ENCODE measurements at places on chromosomes 7 and 10. TPM values are rescaled to one million over a fixed set of nuclear protein-coding genes. Genes with fewer than 3 reads are reported as not detected.

CACNB2 gene
- total RNA-seq = 21.6 TPM

DYNC1I1 gene
- total RNA-seq = 17.9 TPM

OR2A1 gene
- not detected for total RNA-seq

CASP7 gene
- total RNA-seq = 12.5 TPM

NKX2-3 gene
- not detected for total RNA-seq

FOXI2 gene
- 0.14 TPM for total RNA-seq

CCDC136 gene
- 23.1 TPM for total RNA-seq

NEUROG3 gene
- not detected for total RNA-seq

VAX1 gene
- not detected for total RNA-seq

ACADSB gene
- total RNA-seq = 20.9 TPM

- no peak for DNase-seq
Observed at GRCh38 chr7:106844279-106844997, 20.6 kb upstream of the PIK3CG start.

- DNase-seq = peak; percentile 90
Observed at GRCh38 chr7:149776289-149776688, 2.9 kb upstream of the ZNF467 start.

DNA sequence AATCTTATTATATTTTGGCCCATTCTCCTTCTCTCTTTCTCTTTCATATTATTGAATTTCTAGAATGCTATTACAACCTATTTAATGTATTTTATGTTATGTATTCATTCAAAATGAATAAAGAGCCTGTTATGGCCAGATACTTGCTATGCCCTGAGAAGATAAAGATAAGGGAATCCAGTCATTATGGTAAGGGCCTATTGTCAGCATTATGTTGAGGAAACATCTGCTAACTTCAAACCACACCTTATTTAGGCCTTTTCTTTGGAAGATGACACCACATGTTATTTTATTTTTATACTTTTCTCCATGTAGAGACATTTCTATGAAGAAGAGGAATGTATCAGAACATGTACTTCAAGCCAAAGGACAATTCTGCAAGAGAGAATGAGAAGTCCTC lies 60.5 kb upstream of the MPP7 start:
- DNase-seq = no peak

DNA sequence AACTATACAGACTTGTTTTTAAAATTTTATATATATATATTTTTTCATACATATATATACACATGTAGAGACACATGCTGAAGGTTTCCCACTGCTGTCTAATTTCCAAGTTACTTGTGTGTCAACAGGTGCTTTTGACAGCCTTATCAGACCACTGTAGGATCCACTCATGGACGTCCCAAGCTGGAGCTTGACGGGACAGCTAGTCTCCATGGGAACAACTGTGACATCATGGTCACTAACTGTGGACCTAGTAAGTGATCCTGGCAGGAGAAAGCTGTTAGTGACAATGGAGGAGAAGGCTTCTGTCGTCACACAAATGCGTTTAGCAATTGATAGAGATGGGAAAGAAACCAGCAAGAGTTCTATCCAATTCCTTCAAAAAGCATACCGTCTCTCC lies 60.2 kb upstream of the DDC start:
- DNase-seq = no peak

- no peak for DNase-seq
Observed at GRCh38 chr7:82810558-82811259, 352.0 kb downstream of the PCLO start.

DNA sequence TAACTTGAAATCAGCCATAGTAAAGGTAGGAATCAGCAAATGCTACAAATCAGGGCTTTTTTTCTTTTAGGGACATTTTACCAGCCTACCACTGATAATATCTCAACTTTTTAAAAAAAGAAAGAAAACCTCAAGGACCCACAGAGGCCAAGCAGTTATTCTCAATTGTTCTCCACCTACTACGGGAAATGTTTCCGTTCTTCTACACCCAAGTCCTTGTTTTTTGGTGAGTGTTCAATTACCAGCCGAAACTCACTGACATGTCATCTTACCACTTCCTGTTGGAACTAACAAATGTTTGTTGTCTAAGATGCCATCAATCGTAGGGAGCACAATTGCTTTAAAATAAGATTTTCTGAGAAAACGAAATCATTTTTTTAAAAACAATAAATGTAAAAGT lies 50.2 kb upstream of the CDK1 start:
- no peak for DNase-seq

- no peak for DNase-seq
Observed at GRCh38 chr7:19754521-19755116, 18.8 kb downstream of the TMEM196 start.

DNA sequence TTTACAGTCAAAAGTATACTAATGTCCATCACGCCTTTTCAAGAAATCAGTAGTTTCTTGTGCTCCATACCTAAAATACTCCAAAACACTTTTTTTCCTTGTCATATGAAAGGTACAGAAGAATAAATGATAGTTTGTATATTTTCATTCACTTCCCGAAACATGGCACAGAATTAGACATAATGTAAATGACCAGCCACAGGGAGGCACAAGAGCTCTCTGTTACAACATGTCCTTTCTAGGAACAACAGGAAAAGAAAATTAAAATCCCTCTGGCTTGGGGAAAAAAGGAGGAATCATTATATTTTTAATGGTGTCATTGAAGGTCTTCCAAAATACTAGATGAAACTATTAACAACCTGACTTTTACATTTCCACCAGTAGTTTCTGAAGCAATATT lies 331.2 kb downstream of the ACTR3B start:
- DNase-seq = no peak

DNA sequence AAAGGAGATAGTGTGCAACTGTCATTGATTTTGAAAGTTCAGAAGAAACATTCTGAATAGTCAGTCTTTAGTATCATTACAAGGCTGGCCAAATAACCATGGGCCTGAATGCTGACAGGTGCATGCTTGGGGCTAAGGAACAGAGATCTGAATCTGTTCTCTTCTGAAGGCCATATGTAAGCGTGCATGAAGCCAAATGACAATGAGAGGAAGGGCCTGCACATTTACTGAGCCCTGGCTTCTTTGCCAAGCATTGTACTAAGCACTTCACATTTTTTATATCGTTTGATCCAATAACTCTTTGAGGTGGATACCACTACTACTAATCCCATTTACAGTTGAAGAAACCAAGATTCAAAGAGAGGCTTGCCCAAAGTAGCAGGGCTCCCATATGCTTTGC lies 22.5 kb upstream of the TIAL1 start:
- DNase-seq = no peak

GRCh38 chr7:142717453-142717852 lies 31.8 kb upstream of the PRSS1 start:
- no peak for DNase-seq

DNA sequence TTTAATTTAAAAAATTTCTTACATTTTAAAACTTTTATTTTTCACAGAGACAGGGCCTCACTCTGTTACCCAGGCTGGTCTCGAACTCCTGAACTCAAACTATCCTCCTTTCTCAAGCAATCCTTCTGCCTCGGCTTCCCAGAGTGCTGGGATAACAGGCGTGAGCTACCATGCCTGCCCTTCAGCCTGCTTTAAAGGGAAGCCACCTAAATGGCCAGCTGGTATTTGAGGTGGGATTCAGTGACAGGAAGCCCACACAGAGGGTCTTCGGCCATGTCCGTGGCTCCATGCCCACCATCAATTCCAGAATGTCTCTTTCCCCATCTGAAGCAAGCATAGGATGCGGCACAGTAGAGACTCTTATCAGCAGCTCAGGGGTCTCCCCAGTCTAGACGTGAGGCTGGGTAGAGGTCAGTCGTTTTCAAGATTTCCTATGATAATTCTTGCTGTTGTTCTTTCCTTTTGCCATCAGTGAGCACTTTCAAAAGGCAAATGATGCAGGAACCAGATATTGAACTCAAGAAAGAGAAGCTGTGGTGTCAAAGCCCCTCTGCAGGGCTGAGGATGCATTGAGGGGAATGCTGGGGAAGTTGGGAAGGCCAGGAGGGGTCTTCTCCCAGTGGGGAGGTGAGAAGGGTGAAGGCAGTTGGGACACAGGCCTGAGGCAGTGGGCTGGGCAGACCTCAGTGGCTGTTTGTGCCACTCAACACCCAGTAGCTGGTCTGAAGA lies 291.5 kb upstream of the IGFBP3 start:
- no peak for DNase-seq

DNA sequence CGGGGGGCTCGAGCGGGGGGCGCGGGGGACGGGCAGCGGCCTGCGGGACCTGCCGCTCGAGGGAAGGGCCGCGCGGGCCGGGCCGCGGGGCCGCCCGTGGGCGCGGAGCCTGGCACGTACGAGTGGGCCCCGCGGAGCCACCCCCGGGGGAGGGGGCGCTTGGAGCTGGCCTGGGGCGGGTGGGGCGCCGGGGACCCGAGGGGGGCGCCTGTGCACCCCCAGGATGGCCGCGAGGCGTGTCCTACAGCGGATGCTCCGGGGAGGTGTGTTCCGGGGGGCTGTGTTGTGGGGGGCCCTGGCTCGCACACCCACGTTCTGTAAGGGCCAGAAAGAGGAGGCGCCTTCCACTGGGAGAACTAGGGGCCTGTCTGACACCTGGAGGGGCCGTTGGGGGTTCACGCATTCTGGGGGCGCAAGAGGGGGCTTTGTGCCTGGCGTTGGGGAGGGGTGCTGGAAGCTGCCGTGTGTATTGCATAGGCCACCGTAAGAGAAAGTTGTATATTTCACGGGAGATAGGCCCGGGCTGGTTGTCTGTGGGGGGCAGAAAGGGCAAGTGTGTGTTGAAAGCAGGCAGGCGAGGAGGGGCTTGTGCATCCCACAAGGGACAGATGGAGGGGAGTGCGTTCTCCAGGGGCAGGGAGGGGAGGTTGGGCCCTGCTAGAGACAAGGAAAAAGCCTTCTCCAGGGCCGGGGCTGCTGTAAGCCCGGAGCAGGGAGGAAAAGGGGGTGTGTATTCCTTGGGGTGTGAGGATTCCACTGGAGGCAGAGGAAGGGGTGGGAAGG lies 663 bp downstream of the VPS37D start:
- no peak for DNase-seq

DNA sequence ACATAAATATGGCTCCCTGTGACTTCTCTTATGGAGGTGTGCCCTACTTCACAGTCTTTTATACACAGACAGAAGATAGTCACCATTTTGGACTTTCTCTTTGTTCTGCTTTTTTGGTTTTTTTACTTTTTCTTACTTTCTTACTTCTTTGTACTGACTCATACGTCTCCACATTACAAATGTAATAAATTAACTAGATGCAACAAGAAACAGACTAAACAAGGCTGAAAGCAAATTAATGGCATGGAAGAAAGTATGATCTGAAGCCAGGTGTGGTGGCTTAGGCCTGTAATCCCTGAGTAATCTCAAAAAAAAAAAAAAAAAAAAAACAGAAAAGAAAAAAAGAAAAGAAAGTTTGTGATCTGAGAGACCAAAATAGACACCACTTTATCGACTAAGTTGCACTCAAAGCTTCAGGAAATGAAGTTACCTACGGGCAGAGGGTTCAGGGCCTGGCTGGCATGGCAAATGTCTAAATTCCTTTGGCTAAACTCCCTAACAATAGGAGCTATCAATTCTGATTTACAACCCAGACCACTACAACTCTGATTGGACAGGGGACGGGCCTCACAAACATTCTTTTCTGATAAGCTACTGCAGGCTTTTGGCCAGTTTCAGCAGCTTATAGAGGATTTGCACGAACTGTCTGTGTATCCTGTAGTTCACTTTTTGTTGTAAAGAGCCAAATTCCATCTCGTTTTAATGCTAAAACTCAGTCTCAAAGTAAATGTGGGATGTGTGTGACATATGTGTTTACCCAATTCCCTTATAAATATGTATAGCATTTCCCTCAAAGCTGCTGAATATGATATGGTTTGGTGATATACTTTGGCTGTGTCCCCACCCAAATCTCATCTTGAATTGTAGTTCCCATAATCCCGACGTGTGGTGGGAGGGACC lies 129.1 kb downstream of the SEPTIN14 start:
- no peak for DNase-seq

GRCh38 chr10:87678302-87678701 lies 18.6 kb downstream of the PAPSS2 start:
- no peak for DNase-seq

GRCh38 chr7:158317238-158318205 lies 270.1 kb downstream of the PTPRN2 start:
- peak; percentile 75 for DNase-seq

GRCh38 chr7:11427686-11428273 lies 404.2 kb downstream of the THSD7A start:
- no peak for DNase-seq

- no peak for DNase-seq
Observed at GRCh38 chr10:4267086-4267773, 482.2 kb upstream of the KLF6 start.

DNA sequence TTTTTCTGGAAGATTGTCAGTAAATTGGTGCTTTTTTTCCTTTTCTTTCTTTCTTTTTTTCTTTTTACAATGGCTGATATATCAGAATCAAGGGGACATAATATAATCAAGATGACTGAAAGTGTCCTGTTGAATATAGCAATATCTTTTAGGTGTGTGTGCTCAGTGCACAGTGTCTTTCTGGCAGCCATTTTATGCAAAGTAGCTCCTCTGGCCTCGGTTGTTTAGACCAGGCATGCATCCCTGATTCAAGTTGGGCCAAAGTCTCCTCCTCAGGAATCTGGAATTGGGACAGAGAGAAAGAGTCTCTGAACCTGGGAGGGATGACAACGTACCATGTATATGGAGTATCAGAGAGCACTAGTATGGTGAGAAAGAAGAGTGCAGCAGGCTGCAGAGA lies 49.0 kb upstream of the MTPN start:
- DNase-seq = no peak

GRCh38 chr10:72887043-72887442 lies 6.5 kb upstream of the OIT3 start:
- DNase-seq = no peak

DNA sequence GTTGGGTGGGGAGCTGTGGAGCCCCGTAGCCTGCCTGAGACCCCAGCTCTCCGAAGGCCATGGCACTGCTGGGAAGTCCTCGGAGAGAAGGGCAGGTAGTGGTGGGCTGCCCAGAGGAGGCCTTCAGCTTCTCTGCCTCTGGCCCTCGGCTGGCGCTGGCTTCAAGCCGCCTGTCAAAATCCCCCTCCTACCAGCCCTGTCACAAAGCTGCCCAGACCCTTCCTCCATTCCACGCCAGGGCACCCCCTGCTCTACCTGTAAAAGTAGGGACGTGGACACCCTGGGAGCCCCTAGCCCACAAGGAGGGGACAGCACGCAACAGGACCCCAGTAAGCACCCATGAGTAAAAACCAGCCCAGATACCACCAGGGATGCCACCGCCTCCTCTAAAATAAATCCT lies 31.6 kb downstream of the MAD1L1 start:
- DNase-seq = peak; percentile 41

DNA sequence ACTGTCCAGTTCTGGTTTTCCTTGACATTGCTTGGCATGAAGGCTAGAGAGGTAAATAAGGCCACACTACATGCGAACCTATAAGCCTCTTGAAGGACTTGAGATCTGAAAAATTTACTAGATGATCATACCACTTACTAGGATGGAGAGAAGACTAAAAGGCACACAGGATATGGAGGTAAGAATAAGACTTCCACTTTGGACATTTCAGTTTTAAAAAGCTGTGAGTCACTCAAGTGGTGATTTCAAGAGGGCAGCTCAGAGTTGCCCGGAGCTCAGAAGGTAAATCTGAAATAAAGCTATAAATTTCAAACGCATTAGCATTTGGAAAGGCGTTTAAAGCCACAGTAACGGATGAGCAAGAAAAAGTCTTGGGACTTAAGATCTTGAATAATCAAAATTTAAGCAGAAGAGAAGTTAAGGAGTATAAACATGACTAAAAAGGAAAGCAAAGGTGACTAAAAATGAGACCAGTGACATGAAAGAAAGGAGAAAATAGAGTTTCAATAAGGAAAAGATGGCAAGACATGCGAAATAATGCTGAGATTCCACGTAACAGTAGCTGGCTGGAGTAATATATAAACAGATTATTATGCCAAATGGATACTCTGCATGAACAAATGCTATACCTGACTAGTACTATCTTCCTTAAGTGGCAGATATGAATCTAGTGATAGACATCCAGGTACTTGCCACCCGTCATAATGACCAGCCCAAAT lies 68.3 kb downstream of the SNX13 start:
- no peak for DNase-seq
